ENCODE measurements at places on chromosomes 2 and 18. TPM values are rescaled to one million over a fixed set of nuclear protein-coding genes. Genes with fewer than 3 reads are reported as not detected.

Gene ATP8B1
- total RNA-seq, result 13.0 TPM

DNA sequence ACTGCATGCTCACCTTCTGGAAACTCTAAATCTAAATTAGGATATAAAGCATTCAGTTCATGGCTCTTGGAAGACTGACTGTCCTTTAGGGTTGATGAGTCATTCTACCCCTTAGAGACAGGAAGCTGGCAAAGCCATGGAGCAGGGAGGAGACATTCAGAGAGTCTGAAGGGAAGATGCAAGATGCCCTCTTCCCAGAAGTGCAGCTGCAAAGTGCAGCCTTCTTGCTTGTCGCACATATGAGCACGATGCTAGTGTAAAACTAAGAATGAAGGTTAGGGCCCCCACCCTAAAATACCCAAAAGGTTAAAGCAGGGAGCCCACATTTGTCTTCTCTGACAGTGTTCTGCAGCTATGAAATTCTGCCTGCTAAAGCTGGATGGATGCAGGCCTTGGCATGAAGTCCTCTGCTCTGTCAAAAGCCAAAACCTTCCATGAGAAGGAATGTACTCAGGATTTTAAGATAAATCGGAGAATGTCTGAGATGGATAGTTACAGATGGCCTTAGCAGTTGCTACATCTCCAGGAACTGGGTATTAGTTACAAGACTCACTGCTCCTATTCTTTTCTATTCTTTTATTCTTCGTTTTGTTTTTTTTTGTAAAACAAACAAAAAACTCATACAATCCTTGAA, 89.7 kb downstream of the POLE4 start:
- no peaks in the 10 kb centered on the region for H3K36me3 ChIP-seq
- no peaks in the 10 kb centered on the region for H3K27me3 ChIP-seq
- no peaks in the 10 kb centered on the region for H3K4me1 ChIP-seq
- DNase-seq, result no peak
- H3K27ac ChIP-seq, result no peak overlapping the region
- no peak overlapping the region for H3K4me3 ChIP-seq

GRCh38 chr2:191643429-191643828, 34.5 kb upstream of the NABP1 start:
- H3K4me3 ChIP-seq, result no peak overlapping the region
- H3K27me3 ChIP-seq, result no peaks in the 10 kb centered on the region
- H3K36me3 ChIP-seq, result no peaks in the 10 kb centered on the region
- no peak overlapping the region for H3K27ac ChIP-seq
- DNase-seq, result no peak

DNA sequence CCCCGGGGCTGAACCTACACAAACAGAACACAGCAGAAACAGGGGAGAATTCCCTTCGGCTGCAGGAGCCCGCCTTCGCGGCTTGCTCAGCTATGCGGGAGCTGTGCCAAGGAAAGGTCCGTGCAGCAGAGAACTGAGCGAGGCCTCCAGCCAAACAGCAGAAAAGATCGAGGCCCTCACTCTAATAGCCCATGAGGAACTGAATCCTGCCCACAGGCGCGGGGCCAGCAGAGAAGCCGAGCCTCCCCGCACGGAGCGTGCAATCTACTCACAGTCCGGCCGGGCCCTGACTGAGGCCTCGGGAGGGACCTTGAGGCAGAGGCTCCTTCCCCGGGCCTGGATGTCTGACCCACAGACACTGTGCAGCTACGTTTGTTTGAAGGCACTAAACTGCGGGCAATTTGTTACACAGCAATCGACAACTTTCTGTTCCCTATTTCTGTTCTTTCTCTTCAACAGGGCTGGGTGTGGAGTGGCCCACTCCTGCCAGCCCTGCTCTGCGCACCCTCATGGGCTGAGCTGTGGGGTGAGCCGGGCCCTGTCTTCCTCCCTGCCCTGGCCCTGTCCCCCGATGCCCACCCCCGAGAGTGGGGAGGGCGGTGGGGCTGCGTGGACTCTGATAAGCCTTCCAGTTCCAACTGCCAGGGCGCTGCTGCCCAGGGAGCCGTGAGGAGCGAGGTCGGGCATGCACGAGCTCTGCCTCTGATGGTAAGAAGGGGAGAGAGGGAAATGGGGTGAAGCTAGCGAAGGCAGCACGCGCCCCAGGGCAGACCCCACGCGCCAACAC, 13.7 kb downstream of the HES6 start:
- H3K27me3 ChIP-seq, result no peaks in the 10 kb centered on the region
- no peak for DNase-seq
- H3K27ac ChIP-seq, result no peak overlapping the region
- no peaks in the 10 kb centered on the region for H3K36me3 ChIP-seq
- H3K4me3 ChIP-seq, result no peak overlapping the region

DNA sequence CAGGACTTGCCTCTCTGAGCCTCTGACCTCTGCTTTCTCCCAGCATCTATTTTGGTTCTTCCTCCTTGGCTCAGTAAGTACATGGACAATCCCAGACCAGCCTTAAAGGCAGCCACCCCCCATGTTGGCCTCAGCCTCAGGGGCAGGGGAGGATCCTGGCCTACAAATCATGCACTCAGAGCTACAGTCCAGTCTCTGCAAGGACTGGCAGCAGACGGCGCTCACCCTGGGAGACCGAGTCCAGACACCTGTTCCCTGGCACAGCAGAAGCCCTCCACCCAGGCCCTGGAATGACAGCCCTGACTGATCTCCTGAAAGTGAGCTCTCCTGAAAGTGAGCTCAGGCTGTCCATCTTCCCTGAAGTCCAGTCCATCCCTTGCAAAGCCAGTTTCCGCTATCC, 25.7 kb upstream of the PTPN4 start:
- H3K27me3 ChIP-seq, result no peaks in the 10 kb centered on the region
- H3K4me3 ChIP-seq, result no peak overlapping the region
- no peaks in the 10 kb centered on the region for H3K4me1 ChIP-seq
- no peaks in the 10 kb centered on the region for H3K36me3 ChIP-seq

DNA sequence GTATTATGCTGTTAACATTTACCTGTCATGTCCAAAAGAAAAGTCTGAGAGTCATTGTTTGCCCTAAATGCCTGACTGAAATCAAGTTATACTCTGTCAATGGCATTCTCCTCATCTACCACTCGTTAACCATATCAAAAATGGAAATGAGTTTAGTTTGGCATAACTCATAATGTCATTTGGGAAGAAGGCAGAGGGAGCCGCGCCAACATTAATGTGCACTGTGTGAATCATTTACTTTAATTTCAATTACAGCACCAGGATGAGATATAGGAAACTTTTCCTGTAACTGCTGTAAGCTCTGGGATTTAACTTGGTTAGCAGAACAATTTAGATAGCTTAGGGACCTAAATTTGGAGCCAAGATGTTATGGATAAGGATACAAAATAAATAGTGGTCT, 871.2 kb upstream of the POU3F3 start:
- no peak overlapping the region for H3K27ac ChIP-seq
- no peak overlapping the region for H3K4me3 ChIP-seq
- no peaks in the 10 kb centered on the region for H3K36me3 ChIP-seq

DNA sequence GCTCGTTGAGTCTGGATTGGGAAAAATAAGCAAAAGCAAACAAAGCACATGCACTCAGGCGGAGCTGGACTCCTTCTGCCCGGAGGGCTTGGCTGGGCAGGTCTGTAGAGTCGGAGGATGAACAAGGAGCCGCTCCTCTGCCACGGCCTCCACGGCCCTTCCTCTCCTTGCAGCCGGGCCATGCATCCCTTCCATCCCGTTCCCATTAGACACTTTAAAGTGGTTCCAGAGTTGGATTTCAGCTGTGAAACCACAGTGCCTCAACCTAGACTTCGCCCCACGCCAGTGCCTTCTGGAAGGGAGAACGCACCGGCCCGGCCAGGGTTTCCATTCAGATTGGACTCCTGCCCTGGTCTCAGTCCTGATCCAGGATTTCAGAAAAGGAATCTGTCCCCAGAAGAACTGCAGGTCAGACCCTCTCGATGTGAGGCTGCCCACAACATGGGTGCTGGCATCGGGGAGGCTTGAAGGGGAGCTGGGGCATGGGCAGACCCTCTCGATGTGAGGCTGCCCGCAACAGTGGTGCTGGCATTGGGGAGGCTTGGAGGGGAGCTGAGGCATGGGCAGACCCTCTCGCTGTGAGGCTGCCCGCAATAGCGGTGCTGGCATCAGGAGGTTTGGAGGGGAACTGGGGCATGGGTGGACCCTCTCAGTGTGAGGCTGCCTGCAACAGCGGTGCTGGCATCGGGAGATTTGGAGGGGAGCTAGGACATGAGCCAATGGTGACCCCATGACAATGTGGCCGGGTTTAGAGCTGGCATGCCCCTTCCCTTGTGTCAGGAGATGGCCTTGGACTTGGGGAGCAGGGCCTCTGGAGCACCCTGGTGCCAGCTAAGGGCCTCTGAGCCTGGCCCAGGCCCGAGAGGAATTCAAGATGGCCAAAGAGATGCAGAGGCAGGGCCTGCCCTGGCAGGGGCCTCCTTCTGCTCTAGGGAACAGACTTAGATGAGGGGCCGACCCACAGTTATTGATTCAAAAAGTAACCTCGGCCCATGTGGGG, 304.5 kb downstream of the NDUFA10 start:
- no peaks in the 10 kb centered on the region for H3K27me3 ChIP-seq
- H3K36me3 ChIP-seq, result no peaks in the 10 kb centered on the region
- DNase-seq, result no peak
- no peaks in the 10 kb centered on the region for H3K4me1 ChIP-seq
- H3K4me3 ChIP-seq, result no peak overlapping the region

Gene IWS1
- 46.4 TPM for total RNA-seq

Data from right atrium auricular region (tissue), 2 donors.